ENCODE measurements at places on chromosomes 1 and 21.

DNA sequence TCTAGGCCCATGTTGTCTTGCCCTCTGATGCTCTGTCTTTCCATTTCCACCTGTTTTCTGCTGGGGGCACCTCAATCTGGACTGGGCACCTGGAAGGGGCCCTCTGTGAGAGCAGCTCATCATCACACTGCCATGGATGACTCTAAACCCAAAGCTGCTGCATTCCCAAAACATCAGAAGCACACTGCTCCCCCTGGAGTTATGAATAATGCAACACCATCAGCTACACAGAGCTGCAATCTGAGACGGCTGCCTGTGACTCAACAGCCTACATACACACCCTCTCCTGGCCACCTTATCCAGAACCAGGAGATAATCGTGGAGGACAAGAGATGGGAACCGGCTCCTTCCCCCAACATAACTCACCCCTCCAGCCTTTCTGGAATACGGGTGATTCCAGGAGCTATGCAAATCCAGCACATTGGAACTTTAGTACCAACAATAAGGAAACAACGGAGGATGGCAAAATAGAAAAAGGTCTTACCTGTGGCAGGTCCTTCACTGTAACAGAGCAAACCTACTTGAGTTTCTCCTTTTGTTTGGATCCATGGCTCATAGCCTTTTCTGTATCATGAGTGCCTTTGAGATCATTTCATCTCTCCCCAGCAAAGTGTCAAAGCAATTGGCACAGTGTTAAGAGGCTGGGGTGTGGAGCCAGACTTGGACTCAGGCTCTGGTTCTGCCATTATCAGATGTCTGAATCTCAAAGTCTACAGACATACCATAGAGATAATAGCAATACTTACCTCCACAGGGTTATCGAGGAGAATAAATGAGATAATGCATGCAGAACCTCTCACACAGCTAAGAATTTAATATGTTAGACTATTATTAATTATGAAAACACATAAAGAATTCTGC, 29.3 kb downstream of the AK2 start:
- no peak for DNase-seq

GRCh38 chr1:197137322-197137721, 9.1 kb downstream of the ASPM start:
- DNase-seq = no peak

DNA sequence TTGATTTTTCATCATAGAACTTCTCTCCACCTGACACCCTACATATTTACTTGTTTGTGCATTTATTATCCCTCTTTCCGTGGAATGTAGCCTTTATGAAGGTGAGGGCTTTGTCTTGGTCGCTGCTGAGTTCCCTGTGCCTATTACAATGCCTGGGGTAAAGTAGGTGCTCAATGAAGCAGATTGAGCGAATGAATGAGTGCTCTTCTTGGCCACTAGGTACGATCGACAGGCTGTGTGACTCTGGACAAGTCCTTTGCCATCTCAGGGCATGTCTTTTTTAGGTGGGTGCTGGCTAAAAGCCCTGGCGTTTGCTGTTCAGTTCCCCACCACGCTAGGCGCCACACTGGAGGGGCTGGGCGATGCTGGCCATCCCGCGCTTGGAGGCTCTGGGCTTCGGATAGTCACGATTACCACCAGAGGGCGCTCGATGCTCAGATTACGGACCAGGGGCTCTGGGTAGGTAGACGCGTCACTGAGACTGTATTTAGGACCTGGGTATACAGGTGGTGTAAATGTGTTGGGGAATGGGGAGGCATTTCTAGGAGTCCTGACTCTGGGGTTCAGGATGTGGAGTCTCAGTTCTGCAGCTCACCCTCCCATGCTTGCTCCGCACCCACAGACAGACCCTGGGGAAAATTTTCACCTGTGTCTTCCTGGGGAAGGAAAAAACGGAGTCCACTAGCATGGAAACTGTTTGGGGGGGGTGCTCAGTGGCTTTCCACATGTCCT, 71.0 kb upstream of the CSF3R start:
- DNase-seq = peak; percentile 82

DNA sequence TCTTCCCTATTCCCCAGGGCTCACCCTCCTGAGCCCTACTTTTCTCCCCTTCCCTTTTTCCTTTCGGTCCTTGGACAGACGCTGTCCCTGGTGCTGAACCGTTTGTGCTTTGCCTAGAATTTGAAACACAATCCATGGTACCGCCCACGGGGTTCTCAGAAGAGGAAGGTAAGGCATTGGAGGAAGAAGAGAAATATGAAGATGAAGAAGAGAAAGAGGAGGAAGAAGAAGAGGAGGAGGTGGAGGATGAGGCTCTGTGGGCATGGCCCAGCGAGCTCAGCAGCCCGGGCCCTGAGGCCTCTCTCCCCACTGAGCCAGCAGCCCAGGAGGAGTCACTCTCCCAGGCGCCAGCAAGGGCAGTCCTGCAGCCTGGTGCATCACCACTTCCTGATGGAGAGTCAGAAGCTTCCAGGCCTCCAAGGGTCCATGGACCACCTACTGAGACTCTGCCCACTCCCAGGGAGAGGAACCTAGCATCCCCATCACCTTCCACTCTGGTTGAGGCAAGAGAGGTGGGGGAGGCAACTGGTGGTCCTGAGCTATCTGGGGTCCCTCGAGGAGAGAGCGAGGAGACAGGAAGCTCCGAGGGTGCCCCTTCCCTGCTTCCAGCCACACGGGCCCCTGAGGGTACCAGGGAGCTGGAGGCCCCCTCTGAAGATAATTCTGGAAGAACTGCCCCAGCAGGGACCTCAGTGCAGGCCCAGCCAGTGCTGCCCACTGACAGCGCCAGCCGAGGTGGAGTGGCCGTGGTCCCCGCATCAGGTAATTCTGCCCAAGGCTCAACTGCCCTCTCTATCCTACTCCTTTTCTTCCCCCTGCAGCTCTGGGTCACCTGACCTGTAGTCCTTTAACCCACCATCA, 10.4 kb downstream of the BCAN start:
- no peak for DNase-seq

DNA sequence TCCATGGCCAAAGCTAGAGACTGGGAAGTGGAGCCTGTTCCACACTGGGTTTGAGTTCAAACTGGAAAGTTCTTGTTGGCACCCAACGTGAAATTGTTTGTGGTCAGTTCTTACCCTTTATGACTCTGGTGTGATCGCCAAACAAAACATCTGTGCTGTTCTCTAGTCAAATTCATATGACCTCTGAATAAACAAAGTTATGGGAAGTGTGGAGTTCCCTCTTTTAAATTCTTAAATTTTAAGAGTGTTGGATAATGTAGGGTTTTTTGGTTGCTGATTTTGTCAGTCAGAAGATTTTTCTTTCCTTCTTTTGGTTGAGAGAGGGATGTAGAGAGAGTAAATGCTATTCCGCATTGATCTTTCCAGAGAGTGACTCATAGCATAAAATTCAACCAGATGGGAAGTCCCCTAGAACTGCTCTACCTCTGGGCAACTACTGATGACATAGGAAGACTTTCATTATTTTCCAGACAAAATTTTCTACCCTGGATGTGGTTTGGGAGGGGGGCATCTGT, 36.4 kb downstream of the CHML start:
- DNase-seq = no peak

- DNase-seq = no peak
Measured at GRCh38 chr1:216332003-216332402, 91.2 kb downstream of the USH2A start.

DNA sequence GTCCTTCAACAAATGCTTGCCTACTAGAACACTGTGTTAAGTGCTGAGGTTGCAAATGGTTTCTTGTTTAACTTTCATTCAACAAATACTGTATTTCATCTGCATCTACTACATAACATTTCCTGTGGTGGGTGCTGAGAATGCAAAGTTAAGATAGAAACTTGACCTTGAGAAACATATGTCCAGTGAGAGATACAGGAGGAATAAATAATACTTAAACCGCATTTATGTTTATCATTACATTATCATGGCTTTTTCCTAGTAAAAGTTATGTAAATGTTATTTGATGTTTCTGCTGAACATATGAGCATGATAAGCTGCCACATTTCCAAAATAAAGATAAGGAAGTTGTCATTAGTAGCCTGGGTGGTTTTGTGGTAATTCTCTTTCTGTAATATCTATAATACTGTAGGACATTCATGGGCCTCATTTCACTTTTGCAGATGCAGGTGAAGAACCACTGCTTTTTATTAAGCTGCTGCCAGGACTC, 590.4 kb downstream of the PLPP3 start:
- no peak for DNase-seq

DNA sequence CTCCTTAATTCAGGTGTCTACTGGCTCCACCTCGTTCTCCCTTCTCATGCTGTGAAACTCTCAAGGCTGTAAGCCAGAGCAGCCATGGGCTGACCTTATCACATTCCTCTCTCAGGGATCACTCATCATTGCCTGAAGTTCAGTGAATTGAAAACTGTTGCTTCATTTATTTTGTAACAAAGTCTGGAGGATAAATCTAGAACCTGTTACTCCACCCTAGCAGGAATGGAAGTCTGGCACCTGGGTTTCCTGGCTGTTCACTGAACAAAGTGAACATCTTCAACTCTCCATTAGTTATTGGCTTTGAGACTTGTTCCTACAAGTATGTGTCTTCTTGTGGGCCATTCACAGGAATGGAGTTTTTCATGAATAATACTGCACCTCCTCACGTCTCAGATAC, 584.1 kb downstream of the PTPRU start:
- DNase-seq = no peak

GRCh38 chr1:10019561-10019960, 13.2 kb upstream of the UBE4B start:
- no peak for DNase-seq

GRCh38 chr1:214124281-214124805, 136.6 kb downstream of the PROX1 start:
- DNase-seq = no peak

DNA sequence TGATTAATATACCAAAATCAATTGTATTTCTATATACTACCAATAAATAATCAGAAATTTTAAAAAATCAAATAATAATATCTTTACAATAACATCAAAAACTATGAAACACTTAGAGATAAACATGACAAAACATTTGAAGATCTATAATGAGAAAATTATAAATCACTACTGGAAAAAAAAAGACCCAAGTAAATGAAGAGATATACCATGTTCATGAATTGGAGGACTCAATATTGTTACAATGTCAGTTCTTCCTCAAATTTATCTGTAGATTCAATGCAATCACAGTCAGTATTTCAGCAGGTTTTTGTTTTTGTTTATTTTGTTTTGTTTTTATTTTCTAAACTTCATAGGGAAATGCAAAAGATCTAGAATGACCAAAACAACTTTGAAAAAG, 4.2 kb upstream of the ITPKB start:
- no peak for DNase-seq

- no peak for DNase-seq
Measured at GRCh38 chr1:14090062-14090461, 390.1 kb downstream of the PRDM2 start.

- DNase-seq = no peak
Measured at GRCh38 chr1:37718181-37718900, 26.0 kb downstream of the CDCA8 start.

GRCh38 chr1:199804526-199804925, 223.0 kb upstream of the NR5A2 start:
- no peak for DNase-seq

- DNase-seq = peak; percentile 80
Measured at GRCh38 chr1:6464514-6464836, 1.5 kb downstream of the TNFRSF25 start.

GRCh38 chr1:42944246-42944928, 14.3 kb downstream of the SLC2A1 start:
- DNase-seq = no peak

DNA sequence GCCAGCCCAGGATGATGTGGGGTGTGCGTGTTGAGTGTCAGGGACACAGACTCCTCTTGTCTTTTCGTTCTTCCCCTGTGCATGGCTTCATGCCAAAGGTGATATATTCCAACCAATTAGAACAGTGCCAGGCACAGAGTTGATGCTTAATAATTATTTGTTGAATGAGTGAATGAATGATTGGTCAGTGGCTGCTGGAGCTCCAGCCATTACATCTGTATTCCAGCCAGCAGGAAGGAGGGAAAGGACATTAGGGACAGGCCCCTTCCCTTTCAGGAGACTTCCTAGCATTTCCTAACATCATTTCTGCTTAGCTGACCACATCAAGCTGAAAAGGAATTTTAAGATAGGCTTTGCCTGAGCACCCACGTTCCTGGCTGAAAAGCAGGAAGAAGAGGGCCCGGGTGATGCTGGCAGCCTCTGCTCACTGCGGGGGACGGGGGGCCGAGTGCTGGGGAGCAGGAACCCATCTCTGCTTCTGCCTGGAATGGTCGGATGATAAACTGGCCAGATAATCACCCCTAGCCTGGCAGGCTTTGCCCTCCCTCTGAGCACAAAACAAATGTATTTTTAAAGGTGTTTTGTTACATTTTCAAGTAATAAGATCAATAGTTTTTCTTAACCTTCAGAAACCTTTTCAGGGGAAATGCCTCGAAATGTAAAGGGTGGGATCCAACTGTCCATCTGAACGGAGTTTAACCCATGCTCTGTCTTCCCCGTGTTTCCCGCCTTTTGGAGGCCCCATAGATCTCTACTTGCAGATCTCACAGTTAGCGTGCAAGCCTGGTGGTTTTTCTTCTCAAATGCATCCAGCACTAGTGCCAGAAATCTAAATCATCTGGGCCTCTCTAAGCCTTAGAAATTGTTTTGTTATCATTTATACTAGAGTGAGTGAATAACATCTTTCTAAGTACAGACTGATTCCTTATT, 39.0 kb downstream of the SLC37A1 start:
- DNase-seq = no peak

DNA sequence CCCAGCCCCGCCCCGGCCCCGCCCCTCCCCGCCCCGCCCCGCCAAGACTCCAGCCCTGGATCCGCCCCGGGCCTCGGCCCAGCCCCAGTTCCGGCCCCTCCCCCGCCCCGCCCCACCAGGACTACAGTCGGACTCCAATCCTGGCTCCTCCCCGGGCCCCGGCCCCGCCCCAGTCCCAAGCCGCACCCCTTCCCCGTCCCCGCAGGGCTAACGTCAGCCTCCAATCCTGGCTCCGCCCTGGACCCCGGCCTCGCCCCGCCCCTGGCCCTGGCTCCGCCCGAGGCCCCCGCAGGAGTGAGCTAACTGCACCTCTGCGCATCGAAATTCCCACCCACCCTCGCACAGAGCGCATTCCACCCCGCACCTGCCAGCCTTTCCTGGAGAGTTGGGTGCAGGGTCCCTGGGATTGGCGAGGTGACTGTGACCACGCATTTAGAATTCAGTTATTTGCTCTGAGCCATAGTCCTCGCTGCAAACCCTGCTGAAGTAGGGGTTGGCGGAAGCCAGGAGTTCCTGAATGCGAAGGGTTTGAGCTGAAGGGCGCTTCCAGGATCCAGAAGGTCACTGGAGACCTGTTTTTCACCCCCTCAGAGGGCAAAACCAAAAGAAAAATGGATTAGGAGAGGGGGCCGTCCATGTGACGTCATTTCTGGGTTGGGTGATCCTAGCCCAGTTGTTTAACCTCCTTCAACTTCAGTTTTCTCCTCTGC, 588 bp upstream of the IGSF8 start:
- DNase-seq = peak; percentile 99

GRCh38 chr1:230760360-230760827, 13.2 kb downstream of the CAPN9 start:
- DNase-seq = no peak

GRCh38 chr1:221723848-221724236, 18.0 kb downstream of the DUSP10 start:
- no peak for DNase-seq

GRCh38 chr21:36735724-36736320, 36.9 kb downstream of the SIM2 start:
- DNase-seq = no peak

- peak; percentile 22 for DNase-seq
Measured at GRCh38 chr1:228478912-228479711, 8.1 kb upstream of the RNF187 start.
